Activated T-helper 9 cell treated with anti-CD3 and anti-CD28 coated beads, Interleukin-2, amount 50 U/mL, for 16 hours (primary cell): ENCODE measurements at places on chromosomes 3 and 15.
A peak's percentile ranks its signal among the peaks of the same experiment; 100 is the strongest.

DNA sequence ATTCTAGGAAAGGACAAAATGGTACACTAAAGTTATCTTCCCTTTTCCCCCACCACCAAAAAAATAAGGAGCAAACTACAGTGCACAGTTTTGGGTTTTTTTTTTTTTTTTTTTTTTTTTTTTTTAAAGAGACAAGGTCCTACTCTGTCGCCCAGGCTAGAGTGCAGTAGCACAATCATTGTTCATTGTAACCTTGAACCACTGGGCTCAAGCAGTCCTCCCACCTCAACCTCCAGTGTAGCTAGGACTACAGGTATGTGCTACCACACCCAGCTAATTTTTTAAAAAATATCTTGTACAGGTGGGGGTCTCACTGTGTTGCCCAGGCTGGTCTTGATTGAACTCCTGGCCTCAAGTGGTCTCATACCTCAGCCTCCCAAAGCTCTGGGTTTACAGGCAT, 14.9 kb downstream of the SETD5 start:
- no peak for DNase-seq

- DNase-seq, result no peak
Measured at GRCh38 chr3:8482960-8483665, 18.5 kb upstream of the LMCD1 start.

- no peak for DNase-seq
Measured at GRCh38 chr3:13106308-13107001, 33.2 kb upstream of the IQSEC1 start.

- DNase-seq, result no peak
Measured at GRCh38 chr3:153290268-153291015, 128.4 kb downstream of the RAP2B start.

DNA sequence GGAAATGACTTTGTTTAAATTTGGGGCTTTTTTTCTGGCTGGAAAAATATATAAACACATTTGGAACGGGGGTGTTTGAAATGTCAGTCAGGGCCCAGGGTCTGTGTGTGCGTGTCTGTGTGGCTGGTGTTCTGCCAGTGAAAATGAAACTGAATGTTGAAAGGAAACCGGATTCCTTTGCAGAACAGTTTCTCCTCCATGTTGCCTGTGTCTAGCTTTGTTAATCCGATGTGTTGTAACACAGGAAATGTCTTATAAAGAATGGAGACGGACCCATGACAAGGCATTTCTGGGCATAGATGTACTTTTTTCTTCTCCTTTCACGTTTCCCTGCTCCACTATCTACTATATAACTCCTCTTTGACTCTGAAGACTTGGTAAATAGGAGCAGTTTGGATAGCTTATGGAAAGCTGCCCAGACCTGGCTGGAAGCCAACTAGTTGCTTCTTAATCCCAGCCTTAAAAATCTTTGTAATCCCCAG, 2.8 kb downstream of the SQOR start:
- DNase-seq, result peak; percentile 34

DNA sequence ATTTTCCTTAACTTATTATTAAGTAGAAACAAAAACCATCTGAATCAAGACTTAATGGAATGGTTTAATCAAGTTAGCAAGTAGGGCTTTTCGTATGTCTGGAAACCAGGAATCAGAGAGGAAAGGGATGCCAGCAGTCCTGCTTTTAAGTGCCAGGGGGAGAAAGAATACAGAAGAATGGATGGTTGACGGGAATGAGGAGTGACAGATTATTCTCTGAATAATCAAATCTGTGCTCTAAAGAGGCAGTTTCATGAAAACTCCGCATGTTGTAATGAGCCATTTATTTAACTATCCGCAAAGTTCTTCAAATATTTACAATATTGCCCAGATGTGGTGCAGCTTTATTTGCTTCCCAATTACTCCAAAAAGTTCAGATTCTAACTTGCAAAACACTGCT, 103.0 kb downstream of the CTNNB1 start:
- DNase-seq, result no peak

DNA sequence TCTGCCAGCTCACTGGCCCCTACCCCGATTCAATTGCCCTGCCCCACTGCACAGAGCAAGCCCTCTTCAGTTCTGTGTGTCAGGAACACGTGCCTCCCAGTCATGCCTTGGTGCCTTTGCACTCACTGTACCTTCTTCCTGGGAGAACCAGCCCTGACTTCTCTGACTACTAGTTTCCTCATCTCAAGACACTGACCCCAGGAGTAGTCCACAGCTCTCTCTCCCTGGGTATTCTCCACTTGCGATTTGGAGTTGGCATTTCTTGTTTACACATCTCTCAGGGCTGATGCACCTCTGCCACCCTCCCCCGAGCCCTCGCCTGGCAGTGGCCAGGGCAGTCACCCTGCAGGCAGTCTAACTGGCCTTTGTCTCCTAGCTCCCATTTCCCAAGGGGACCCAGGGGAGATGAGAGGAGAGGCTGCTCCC, 5.7 kb downstream of the CISH start:
- no peak for DNase-seq
